ENCODE measurements at places on chromosomes 7 and 10.

GRCh38 chr10:26172131-26172530 is 44.4 kb upstream of the GAD2 start:
- no peak for DNase-seq

GRCh38 chr7:38660427-38661099 is 29.4 kb upstream of the AMPH start:
- DNase-seq: peak; percentile 3

- no peak for DNase-seq
These were observed 15.4 kb downstream of the MALRD1 start for GRCh38 chr10:19063986-19064385.

- DNase-seq: no peak
These were observed 1.7 kb downstream of the DIP2C start for GRCh38 chr10:687583-688311.

DNA sequence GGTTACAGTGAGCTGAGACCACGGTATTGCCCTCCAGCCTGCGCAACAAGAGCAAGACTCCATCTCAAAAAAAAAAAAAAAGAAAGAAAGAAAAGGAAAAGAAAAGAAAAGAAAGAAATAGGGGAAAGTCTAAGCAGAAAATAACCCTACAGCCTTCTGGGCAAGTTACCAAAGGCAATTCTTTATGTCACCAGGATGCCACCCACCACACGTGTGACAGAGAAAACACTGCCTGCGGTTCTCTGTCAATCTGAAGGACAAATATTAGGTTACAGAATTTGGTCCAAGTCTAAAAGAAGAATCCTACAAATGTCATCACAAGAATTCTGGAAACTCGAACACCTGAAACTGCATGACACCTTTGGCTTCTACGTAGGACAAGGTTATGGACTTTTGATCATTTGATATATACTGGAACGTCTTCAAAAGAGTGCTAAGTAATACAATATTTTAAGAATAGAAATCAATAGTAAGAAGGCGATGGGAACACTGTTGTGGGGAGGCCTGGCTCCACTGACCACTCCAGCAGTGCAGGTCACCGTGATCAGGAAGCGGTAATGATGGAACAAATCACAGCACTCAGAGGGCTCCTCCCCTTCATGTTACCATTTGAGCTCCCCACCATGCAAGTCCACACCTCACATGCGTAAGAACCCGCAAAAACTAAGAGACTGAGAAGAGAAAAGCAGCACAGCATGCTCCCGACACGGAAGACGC is 75.8 kb downstream of the MAD1L1 start:
- DNase-seq: no peak

GRCh38 chr7:142862786-142863400 is 8.0 kb downstream of the EPHB6 start:
- DNase-seq: no peak

GRCh38 chr10:96696845-96697425 is 23.4 kb downstream of the PIK3AP1 start:
- no peak for DNase-seq

Measured in activated CD8-positive, alpha-beta memory T cell treated with anti-CD3 and anti-CD28 coated beads for 4 hours (primary cell).